ENCODE measurements at places on chromosomes 7 and 10.

- no peak for DNase-seq
Measured at GRCh38 chr10:30722956-30723620, 93.5 kb upstream of the LYZL2 start.

GRCh38 chr10:71048971-71049615 is 160.7 kb upstream of the PCBD1 start:
- DNase-seq, result no peak

DNA sequence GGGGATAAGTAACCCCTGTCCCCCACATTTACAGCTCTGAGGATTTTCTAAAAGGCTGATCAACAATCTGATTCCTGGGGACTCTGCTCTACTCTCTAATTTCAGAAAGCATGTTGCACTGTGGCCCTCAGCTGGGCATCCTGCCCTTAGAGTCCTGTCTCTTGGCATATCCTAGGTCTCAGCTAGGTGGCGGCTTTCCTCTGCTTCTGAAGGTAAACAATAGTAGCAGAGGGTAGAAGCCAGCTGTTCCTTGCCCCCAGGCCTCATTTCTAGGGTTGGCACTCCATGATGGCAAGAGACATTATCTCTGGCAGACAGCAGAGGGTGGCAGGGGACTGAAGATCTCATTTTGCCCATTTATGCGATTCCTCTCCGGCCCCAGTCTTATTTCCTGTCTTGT is 77.0 kb downstream of the ADCYAP1R1 start:
- DNase-seq, result no peak

- peak; percentile 59 for DNase-seq
Measured at GRCh38 chr10:13839430-13839990, 252.7 kb downstream of the PRPF18 start.

GRCh38 chr10:101995451-101996063 is 60.4 kb downstream of the ARMH3 start:
- DNase-seq, result no peak

GRCh38 chr10:16597656-16598055 is 76.0 kb upstream of the C1QL3 start:
- DNase-seq, result no peak

DNA sequence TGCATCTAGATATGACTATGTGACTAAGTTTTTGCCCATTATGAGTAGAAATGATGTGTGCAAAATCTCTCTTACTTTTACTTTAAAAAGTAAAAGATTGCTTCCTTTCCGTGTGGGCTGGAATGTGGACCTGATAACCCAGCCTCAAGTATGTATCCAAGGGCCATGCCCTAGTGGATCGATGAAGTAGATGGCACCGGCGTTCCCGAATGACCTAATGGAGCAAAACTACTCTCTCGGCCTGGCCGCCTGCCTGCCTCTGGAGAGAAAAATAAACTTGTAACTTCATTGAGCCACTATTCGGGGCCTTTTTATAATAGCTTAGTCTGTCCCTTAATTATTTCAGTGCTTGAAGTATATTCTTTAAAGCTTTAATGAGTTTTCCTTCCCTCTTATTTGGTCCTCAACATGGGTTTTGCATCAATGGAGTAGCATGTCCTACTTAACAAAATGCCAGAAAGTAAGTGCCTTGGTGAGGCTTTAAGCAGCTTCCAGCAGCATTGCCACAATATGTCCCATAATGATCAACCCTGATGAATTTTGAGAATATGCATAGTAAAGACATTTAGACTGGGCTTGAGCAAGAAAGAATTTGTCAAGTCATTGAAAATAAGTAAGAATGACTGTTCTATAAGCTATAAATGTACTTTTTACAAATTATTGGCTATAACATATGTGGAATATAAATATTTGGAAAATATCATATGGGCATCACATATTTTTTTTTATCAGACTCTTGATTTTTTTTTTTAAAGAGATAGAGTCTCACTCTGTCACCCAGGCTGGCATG is 61.4 kb downstream of the PLXDC2 start:
- no peak for DNase-seq

GRCh38 chr10:60384708-60385398 is 4.8 kb downstream of the ANK3 start:
- peak; percentile 90 for DNase-seq

DNA sequence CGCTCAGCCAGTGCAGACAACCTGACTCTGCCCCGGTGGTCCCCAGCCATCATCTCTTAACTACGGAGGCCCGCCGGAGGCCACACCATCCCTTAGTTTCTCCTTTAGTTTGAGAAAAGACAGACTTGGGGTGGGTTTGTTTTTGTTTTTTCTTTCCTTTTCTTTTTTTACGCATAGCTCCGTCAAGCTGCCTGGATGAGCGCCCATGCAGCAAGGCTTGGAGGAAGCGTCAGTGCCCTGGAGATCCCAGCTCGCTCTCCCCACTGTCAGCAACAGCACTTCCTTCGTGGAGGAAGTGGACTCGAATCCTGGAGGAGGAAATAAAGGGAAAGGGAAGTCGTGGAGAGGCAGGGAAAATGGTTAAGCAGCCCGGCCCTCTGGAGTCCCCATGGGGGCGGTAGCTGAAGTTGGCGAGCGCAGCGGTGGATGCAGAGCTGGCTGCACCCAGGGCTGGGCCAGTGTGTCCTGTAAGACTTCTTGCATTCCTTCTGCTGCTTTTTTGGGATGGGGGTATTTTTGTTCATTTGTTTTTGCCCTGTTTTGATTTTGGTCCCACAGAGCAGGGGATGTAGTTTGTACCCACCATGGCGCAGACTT is 35.9 kb upstream of the GJD4 start:
- DNase-seq, result no peak

GRCh38 chr7:117325836-117326235 is 3.0 kb upstream of the WNT2 start:
- DNase-seq, result peak; percentile 60

GRCh38 chr10:79331709-79332108 is 15.6 kb upstream of the PPIF start:
- peak; percentile 75 for DNase-seq

- DNase-seq, result no peak
Measured at GRCh38 chr7:20314198-20314597, 16.5 kb upstream of the ITGB8 start.

GRCh38 chr7:117014673-117015133 is 61.4 kb downstream of the ST7 start:
- no peak for DNase-seq

- no peak for DNase-seq
Measured at GRCh38 chr7:108062250-108063014, 59.5 kb upstream of the LAMB1 start.

DNA sequence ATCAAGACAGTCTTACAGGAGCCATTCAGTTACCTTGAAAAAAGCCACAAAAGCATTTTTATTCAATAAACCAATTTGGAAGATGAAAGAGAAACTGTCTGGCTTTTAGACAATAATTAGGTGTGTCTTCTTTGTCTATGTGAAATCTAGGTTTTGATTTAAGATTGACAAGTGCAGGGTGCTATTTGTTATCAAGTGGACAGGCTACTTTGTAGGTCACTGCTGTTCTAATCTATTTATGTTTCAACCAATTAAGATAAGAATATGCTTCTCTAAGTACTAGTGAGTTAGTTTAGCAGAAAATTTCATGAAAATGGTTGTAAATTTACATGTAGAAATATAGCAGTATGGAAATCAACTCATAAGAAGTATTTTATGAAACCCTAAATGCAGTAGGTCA is 177.5 kb downstream of the CACNA2D1 start:
- no peak for DNase-seq

GRCh38 chr7:152733286-152733934 is 26.1 kb upstream of the ACTR3B start:
- DNase-seq, result no peak

- DNase-seq, result no peak
Measured at GRCh38 chr10:71426058-71426605, 29.4 kb downstream of the CDH23 start.

DNA sequence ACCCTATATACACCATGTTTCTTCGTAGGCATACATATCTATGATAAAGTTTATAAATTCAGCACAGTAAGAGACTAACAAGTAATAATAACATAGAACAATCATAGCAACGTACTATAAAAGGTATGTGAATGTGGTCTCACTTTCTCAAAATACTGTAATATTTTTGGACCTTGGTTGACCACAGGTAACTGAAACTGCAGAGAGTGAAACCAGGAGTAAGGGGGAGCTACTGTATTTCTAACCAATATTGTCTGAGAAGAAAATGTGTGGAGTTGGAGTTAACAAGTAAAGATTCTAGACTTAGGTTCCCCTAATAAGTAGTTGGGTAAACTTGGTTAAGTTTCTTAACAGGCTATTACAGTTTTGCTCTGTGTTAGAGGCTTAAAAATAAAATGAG is 72.1 kb downstream of the GNAI1 start:
- no peak for DNase-seq

GRCh38 chr7:137165241-137165640 is 178.3 kb downstream of the PTN start:
- no peak for DNase-seq

GRCh38 chr10:128066870-128067382 is 59.3 kb downstream of the MKI67 start:
- DNase-seq, result no peak

Data from kidney epithelial cell (primary cell).